Heart right ventricle (tissue), 16 donors: ENCODE measurements at places on chromosomes 16 and 17.

GRCh38 chr17:50110591-50111349 lies 15.6 kb downstream of the PDK2 start:
- no peak overlapping the region for H3K4me3 ChIP-seq
- H3K27me3 ChIP-seq = no peaks in the 10 kb centered on the region
- peaks cover 41% of the 10 kb centered on the region for H3K4me1 ChIP-seq

DNA sequence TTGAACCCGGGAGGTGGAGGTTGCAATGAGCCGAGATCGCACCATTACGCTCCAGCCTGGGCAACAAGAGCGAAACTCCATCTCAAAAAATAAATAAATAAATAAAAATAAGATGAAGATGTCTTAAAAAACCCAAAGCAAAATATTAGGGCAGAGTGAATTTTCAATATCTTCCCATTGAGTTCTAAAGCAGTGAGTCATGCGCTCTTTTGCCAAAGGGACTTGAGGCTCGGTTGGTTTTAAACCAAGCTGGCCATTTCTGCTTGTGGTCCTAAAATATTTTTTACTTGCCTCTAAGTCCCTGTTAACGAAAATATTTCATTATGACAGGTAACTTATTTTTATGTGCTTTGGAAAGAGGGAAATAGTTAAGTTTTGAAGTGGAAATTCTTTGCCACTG lies 4.7 kb downstream of the PAFAH1B1 start:
- H3K4me3 ChIP-seq = no peak overlapping the region
- no peak overlapping the region for H3K27ac ChIP-seq
- H3K27me3 ChIP-seq = no peaks in the 10 kb centered on the region

DNA sequence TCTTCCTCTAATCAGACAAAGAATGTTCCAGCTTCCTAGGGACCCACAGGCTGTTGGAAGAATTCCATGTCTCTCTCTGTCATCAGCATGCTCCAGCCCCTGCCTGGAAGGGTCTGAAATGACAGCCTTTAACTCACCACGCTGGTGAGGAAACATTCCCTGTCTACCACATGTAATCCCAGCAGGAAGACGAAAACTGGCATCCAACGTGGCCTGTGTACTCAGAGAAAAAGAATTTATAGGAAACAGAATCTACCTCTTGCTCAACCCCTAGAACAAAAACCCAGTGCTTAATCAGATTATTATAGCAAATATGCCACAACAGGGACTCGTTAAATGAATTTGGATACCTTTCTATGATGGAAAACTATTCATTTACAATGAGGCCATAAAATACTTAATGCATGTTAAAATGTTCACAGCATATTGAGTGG lies 147.3 kb upstream of the FOXF1 start:
- no peaks in the 10 kb centered on the region for H3K36me3 ChIP-seq
- H3K27me3 ChIP-seq = peaks cover 74% of the 10 kb centered on the region
- no peak overlapping the region for H3K27ac ChIP-seq
- H3K4me3 ChIP-seq = no peak overlapping the region
- DNase-seq = no peak
- no peaks in the 10 kb centered on the region for H3K4me1 ChIP-seq

DNA sequence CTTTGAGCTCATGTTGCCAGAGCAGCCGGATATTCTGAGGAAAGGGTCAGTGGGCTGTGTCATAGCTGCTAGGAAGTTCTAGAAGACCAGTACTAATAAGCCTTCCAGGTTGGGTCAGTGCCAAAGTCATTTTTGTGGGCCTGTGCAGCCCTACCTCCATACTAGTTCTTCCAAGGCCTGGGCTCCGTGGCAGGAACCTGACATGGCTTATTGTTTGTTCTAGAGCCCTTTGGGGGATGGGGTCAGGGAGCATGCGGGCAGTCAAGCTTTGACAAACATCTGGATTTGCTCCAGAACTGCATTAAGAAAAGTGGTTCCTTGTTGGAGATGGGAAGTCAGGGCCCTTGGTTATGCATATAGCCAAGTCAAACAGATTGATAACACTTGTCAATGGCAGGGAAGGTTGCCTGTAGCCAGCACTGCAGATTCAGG lies 7.6 kb downstream of the ALKBH5 start:
- no peak overlapping the region for H3K4me3 ChIP-seq
- peak overlapping the region; percentile 99 for H3K27ac ChIP-seq
- DNase-seq = peak; percentile 72
- H3K27me3 ChIP-seq = no peaks in the 10 kb centered on the region

GRCh38 chr17:37373530-37374159 lies 2.1 kb upstream of the C17orf78 start:
- no peak overlapping the region for H3K27ac ChIP-seq
- H3K27me3 ChIP-seq = no peaks in the 10 kb centered on the region

DNA sequence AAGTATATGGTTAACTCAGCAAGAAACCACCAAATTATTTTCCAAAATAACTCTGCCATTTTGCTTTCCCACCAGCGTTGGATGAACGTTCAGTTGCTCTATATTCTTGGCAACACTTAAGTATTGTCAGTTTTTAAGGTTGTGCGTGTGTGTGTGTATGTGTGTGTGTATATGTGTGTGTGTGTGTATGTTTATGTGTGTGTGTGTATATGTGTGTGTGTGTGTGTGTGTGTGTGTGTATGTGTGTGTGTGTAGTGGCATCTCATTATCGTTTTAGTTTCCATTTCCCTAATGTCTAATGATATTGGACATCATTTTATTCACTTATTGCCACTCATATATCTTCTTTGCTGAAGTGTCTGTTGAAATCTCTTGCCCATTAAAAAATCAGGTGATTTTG lies 11.2 kb upstream of the SMTNL2 start:
- H3K27me3 ChIP-seq = no peaks in the 10 kb centered on the region
- H3K4me1 ChIP-seq = peaks cover 16% of the 10 kb centered on the region
- H3K4me3 ChIP-seq = no peak overlapping the region
- DNase-seq = no peak
- H3K27ac ChIP-seq = peak overlapping the region; percentile 29

DNA sequence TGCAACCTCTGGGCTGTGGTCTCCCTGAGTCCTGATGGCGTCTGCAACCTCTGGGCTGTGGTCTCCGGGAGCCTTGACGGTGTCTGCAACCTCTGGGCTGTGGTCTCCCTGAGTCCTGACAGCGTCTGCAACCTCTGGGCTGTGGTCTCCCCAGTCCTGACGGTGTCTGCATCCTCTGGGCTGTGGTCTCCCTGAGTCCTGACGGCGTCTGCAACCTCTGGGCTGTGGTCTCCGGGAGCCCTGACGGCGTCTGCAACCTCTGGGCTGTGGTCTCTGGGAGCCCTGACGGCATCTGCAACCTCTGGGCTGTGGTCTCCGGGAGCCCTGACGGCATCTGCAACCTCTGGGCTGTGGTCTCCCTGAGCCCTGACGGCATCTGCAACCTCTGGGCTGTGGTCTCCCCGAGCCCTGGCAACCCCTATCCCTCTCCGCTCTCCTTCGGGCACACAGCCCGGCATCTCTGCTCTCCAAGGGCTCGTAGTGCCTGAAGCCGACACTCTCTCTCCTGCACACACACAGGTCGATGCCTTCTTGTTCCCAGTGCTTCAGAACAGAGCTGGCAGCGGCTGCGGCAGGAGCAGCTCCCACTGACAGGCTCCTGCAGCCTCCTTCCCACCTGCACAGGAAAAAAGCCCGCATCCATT lies 45.6 kb downstream of the METRNL start:
- no peaks in the 10 kb centered on the region for H3K4me1 ChIP-seq
- H3K36me3 ChIP-seq = no peaks in the 10 kb centered on the region
- no peak for DNase-seq
- H3K27ac ChIP-seq = no peak overlapping the region

GRCh38 chr17:61219460-61219859 lies 180.2 kb upstream of the TBX2 start:
- H3K27me3 ChIP-seq = no peaks in the 10 kb centered on the region
- H3K4me3 ChIP-seq = no peak overlapping the region
- peak; percentile 16 for DNase-seq

GRCh38 chr17:38702916-38703741 lies 1.9 kb upstream of the MLLT6 start:
- H3K4me3 ChIP-seq = peak overlapping the region; percentile 88
- H3K27me3 ChIP-seq = no peaks in the 10 kb centered on the region
- no peaks in the 10 kb centered on the region for H3K36me3 ChIP-seq
- DNase-seq = no peak
- H3K4me1 ChIP-seq = peaks cover 58% of the 10 kb centered on the region

DNA sequence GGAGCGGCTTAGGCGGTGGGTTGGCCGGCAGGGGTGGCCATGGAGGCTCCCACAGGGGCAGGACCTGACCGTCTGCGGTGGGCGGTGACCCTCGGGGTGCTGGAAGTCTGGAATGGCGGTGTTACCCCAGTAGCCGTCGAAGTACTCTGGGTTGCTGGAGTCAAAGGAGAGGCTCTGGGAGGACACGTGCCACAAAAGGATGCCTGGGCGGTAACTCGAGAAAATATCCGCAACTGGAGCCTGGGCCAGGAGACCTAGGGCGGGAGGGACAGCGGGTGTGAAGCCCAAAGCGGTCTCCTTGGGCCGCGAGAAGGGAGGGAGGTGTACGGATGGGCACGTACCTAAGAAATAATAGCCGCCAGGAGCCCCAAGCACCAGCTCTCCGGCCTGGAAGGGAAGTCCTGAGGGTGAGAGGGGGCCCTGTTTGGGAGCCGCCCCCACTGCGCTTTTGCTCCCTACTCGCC lies 4.6 kb downstream of the ITGA2B start:
- H3K4me3 ChIP-seq = peak overlapping the region; percentile 40
- H3K36me3 ChIP-seq = no peaks in the 10 kb centered on the region
- peaks cover 17% of the 10 kb centered on the region for H3K27me3 ChIP-seq
- no peak for DNase-seq
- peaks cover 12% of the 10 kb centered on the region for H3K4me1 ChIP-seq

- no peak overlapping the region for H3K27ac ChIP-seq
- no peak for DNase-seq
- no peak overlapping the region for H3K4me3 ChIP-seq
- H3K36me3 ChIP-seq = no peaks in the 10 kb centered on the region
Measured at GRCh38 chr16:55876854-55877253, 1.7 kb upstream of the CES5A start.

DNA sequence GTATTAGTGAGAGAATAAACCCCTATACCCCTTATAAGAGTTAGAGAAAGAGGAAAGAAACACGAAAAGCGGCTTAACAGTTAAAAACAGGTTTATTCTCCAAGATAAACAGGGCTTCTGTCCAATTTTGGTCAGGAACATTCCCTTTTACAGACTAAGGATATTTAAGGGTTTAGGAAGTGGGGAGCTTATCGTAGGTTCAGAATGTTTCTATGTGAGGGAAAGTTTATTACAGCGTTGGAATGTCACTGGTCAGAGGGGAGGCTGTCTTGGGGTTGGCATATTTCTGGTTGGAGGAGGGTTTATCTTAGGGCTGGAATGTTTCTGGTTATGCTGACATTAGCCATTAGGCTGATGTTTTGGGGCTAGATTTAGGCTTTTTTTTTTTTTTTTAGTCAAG lies 34.1 kb upstream of the WWOX start:
- no peaks in the 10 kb centered on the region for H3K36me3 ChIP-seq
- no peak overlapping the region for H3K27ac ChIP-seq
- no peaks in the 10 kb centered on the region for H3K4me1 ChIP-seq
- no peak for DNase-seq

DNA sequence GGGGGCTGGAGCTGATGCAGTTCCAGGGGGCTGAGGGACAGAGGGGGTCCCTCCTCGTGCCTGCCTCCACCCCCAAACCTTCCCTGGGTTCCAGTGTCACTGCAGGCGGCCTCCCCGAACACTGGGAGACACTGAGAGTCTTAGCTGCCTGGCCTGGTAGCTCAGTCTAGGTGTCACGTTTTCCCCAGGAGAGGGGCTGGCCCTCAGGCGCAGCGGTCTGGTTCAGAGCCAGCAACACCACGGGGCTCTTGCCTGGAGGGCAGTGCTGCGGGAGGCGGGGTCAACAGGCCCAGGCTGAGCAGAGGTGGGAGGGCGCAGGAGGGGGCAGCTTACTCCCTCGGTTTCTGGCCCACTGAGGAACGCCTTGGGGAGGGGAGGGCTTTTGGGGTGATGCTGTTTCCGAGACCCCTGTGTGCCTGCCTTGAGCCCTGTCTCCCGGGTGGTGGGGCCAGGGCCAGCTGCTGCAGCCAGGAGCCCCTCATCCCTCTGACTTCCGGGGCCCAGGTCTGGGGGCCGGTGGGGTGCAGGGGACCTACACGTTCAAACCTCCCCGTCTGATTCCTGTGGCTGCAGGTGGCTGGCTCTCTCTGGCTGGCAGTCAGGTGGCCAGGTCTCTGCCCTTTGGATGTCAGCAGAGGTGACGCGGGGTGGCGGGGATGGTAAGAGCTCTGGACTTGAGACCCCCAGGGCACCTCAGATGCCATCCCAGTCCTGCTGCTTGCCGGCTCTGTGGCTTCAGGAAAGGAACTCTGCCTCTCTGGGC lies 89.3 kb upstream of the GSE1 start:
- peak; percentile 59 for DNase-seq
- H3K36me3 ChIP-seq = no peaks in the 10 kb centered on the region
- peak overlapping the region; percentile 36 for H3K27ac ChIP-seq
- H3K4me3 ChIP-seq = peak overlapping the region; percentile 12
- H3K27me3 ChIP-seq = no peaks in the 10 kb centered on the region

DNA sequence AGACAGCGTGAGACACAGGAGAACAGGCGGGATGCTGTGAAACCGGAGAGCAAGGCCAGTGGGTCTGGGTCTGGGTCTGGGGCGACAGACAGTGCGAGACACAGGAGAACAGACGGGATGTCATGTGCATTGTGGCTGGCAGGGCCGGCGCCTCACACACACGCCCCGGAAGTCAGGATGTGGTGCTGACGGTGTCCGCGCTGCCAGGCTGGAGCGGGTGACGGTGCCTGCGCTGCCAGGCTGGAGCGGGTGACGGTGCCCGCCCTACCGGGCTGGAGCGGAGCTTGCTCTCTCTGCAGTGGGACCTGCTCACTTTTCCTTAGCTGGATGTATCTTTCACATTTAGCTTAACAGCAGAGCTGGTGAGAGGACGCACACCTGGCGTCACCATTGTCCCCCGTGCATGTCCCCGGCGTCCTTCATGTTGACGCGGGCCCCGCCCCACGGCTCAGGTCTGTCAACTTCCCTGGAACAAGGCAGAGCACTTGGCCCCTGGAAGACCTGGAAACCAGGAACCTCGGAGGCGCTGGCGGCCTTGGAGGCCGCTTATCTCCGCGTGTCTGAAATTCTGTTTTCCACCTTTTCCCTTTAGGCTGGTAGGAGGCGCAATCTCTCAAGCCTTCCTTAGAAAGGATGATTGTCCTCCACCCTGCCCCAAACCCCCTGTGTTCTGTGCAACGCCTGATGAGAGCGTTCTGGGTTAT lies 43.0 kb upstream of the ZNF750 start:
- no peak overlapping the region for H3K27ac ChIP-seq
- H3K4me3 ChIP-seq = no peak overlapping the region
- peaks cover 87% of the 10 kb centered on the region for H3K4me1 ChIP-seq
- no peak for DNase-seq
- no peaks in the 10 kb centered on the region for H3K36me3 ChIP-seq

- H3K27me3 ChIP-seq = no peaks in the 10 kb centered on the region
- H3K4me1 ChIP-seq = no peaks in the 10 kb centered on the region
- no peak for DNase-seq
- no peak overlapping the region for H3K4me3 ChIP-seq
- H3K36me3 ChIP-seq = no peaks in the 10 kb centered on the region
Measured at GRCh38 chr16:78200623-78201096, 101.2 kb downstream of the WWOX start.
